Activated CD8-positive, alpha-beta memory T cell treated with anti-CD3 and anti-CD28 coated beads for 4 hours (primary cell): ENCODE measurements at places on chromosomes 1 and 21.

- peak; percentile 77 for DNase-seq
These were observed 21.8 kb upstream of the COL9A2 start for GRCh38 chr1:40338745-40339419.

DNA sequence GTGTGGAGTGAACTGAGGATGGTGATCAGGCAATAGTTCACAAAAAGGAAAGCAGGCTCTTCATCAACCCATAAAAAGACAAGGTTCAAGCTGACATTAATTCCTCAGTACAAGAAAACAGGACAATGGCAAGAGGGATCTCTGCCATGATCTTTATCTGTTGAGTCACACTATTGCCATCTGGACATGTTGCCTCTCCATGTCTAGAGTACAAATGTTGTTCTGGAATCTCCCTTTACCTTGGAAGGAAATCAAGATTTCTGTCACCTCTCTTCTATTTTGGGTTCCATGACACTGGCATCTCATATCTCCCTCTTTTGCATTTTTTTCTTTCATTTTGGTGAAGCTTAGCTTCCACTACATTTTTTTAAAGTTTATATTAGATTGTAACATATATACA is 329.1 kb downstream of the USP25 start:
- no peak for DNase-seq

DNA sequence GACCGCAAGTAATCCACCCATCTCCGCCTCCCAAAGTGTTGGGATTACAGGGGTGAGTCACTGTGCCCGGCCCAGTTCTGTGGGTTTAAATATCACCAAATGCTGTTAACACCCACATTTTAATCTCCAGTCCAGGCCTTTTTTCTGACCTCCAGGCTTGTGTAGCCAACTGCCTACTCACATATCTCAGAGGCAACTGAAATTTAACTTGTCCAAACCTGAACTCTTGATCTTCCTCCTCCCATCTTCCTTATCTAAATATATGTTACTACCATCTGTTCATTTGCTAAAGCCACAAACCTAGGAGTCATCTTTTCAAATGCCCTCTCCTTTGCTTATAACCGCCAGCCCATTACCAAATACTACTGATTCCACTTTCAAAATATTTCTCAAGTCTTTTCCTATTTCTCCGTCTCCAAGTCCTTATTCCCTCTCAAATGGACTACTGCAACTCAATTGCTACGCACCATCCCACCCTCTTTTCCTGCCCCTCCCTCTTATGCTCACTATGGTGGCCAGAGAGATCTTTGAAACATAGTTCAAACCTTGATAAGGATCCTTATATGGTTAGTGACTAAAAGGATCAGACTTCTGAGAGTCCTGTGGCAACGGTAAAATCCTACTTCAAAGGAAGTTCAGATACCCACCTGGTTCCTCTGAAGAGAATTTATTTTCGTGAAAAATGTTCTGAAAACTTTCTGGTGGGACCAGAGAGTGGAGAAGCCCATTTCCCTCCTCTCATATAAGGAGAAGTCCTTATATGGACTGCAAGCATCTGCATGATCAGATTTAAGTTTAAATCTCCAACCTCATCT is 78.5 kb upstream of the CDC42BPA start:
- no peak for DNase-seq

- DNase-seq, result no peak
These were observed 96.0 kb downstream of the GRIK1 start for GRCh38 chr21:29843804-29844203.

DNA sequence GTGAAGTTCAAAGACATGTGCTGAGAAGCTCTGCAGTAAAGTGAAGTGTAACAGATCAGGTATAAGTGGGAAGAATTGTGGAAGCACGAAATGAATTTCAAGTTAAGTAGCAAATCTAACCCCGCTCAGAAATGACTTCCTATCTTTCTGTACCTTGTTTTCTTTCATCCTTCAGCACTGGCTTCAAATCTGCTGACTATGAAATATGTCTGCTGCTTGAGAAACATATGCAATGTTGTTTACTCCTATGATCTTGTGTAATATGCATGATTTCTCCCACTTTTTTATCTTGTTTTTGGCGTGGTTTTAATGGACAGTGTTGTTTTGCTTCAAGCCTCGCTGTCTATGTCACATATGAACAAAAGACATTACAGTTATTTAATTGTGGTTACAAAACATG is 545.3 kb upstream of the NCAM2 start:
- no peak for DNase-seq

DNA sequence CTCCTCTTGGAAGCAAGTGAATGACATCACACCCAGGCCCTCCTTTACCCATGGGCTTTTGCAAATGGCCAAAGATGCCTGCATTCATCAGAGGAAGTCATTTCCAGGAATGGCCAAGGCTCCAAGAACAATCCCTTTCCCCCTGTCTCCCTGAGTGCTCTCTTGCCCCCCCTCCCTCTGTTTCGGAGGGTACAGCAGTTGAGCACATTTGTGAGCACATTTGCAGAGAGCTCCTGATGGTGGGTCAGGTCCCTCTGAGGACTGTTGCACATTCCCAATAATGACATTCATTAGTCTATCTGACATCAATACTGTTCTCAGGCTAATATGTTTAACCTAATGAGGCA is 113.4 kb downstream of the MATN1 start:
- DNase-seq, result no peak

GRCh38 chr1:36223381-36223995 is 755 bp upstream of the THRAP3 start:
- no peak for DNase-seq

DNA sequence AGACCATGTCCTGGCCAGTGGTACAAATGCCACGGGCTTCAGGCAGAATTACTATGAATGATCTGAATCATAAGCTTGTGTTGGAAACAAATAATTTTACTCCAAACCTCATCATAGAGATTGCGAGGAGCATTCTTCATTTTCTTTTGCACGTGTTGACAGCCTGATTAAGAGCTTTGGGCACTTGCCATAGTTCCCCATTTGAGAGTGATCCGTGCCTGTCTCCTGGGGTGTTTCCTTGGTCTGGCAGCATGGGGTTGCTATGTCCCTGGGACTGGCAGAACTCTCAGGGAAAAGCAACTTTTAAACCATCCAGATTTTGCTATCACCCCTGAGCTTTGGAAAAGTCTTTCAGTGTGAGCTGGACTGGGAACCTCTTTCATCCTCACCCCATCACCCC is 54.3 kb upstream of the KCNJ6 start:
- DNase-seq, result no peak

DNA sequence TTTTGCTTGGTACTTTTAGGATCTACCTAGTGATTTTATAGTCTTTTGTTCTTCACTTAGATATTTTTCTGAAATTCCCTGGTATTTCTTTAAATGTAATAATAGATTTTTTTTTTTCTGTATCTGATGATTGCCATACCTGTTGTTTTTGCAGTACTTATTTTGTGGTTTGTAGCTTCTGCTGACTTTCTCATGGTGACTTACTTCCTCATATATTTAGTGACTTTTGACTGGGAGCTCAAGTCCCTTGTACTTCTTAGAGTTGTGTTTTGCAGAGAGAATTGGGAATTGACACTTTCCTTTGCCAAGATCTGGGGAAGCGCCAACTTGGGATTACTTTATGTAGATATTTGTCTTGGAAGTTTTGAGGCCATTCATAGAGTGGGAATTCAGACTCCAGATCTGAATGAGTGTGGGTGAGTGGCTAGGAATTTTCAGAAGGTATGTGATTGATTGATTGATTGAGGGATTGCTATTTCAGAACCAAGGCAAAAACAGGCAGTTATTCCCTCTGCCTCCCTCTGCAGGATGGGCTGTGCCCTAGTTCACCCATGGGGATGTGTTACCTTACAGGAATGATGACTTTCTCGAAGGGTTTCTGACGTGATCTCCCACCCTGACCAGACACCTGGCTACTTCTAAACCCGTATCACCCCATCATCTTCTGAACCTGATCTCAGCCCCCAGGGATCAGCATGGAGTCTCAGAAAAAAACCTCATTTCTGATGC is 219.5 kb downstream of the URB2 start:
- DNase-seq, result no peak

GRCh38 chr1:168907053-168907452 is 178.0 kb upstream of the DPT start:
- no peak for DNase-seq

- no peak for DNase-seq
These were observed 248.7 kb upstream of the IRF2BP2 start for GRCh38 chr1:234858722-234859121.

DNA sequence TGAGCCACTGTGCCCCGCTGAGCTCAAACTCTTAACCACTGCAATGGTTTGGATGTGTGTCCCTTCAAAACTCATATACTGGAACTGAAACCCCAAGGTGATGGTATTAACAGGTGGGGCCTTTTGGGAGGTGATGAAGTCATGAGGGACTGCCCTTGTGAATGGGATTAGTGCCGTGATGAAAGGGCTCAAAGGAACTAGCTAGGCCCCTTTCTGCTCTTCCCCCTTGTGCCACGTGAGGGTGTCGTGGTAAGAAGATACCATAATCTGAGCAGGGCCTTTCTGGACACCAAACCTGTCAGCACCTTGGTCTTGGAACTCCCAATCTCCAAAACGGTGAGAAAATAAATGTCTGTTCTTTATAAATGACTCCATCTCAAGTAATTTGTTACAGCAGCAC is 45.5 kb upstream of the SPOCD1 start:
- DNase-seq, result no peak
